GM23248 (cell line): ENCODE measurements at places on chromosomes 3 and 15. TPM values are rescaled to one million over a fixed set of nuclear protein-coding genes. Genes with fewer than 3 reads are reported as not detected.

The THAP10 gene
- polyA plus RNA-seq, result 5.9 and 8.0 TPM in 2 replicates

The DCBLD2 gene
- polyA plus RNA-seq, result 66.5 and 68.3 TPM in 2 replicates

The CYP8B1 gene
- polyA plus RNA-seq, result not detected in 2 replicates

The FRMD5 gene
- 0.35 and 0.65 TPM in 2 replicates for polyA plus RNA-seq

The PLA2G4D gene
- not detected in 2 replicates for polyA plus RNA-seq

The MFAP1 gene
- 30.2 and 33.1 TPM in 2 replicates for polyA plus RNA-seq

The C3orf20 gene
- polyA plus RNA-seq, result not detected in 2 replicates

The SST gene
- polyA plus RNA-seq, result 3.1 and 3.2 TPM in 2 replicates

The ZBBX gene
- not detected in 2 replicates for polyA plus RNA-seq

The PYGO1 gene
- 1.5 and 1.6 TPM in 2 replicates for polyA plus RNA-seq

The SLC9C1 gene
- not detected in 2 replicates for polyA plus RNA-seq

The COMMD4 gene
- 80.9 and 82.5 TPM in 2 replicates for polyA plus RNA-seq
